Activated naive CD4-positive, alpha-beta T cell treated with anti-CD3 and anti-CD28 coated beads, Interleukin-2, amount 50 U/mL, for 16 hours (primary cell): ENCODE measurements at places on chromosomes 11 and 22.
A peak's percentile ranks its signal among the peaks of the same experiment; 100 is the strongest.

DNA sequence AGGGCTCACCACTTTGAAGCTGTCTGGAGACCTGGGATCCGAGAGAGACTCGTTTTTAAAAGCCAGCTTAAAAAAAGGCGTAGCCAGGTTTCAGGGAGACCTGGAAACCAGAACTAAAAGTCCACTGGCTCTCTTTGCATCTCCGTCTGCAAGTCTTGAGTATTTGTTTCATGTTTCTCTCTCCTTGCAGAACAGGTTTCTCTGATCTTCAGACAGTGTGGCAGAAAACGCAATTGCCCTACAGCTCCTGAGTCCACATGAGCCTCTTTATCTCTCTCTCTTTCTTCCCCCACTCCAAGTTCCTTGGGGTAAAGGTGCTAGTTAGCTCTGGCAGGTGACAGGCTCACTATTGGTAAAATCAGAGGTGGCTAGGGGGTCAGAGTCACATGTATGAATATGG lies 67.0 kb upstream of the AMPD3 start:
- DNase-seq = no peak

- peak; percentile 43 for DNase-seq
Observed at GRCh38 chr11:2302306-2302895, 588 bp downstream of the TSPAN32 start.

DNA sequence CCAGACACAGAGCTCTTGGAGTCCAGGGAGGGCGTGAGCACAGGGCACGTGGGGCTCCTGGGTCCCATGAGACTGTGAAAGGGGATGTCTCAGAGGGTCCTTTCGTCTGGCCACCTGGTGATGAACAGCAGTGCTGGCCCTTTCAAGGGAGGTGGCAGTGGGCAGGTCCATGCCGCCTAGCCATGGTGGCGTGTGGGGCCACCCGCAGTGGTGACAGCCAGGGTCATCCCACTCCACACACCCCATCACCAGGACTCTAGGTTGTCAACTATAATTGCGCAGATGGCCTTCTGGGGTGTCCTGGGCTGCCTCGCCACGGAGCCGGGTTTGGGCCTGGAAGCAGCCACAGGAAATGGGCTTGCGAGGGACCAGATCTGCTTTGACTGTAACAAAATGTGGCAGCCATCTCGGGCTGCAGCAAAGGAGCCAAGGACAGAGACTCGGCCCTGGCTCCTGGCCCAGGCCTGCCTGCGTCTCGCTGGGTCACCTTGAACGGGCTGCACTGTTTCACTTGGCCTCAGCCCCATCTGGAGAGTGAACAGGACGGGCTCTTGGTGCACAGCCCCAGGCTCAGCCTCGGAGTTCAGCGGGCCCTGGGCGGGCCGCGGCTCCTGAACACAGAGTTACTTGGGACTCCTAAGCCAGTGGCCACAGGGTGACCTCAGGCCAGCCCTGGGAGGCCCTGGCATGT lies 1350.5 kb downstream of the BRD1 start:
- no peak for DNase-seq

GRCh38 chr11:78061088-78061920 lies 2.4 kb upstream of the THRSP start:
- no peak for DNase-seq

- DNase-seq = no peak
Observed at GRCh38 chr22:35868938-35869337, 151.3 kb downstream of the APOL5 start.

- no peak for DNase-seq
Observed at GRCh38 chr22:47158457-47158856, 396.0 kb downstream of the TBC1D22A start.

DNA sequence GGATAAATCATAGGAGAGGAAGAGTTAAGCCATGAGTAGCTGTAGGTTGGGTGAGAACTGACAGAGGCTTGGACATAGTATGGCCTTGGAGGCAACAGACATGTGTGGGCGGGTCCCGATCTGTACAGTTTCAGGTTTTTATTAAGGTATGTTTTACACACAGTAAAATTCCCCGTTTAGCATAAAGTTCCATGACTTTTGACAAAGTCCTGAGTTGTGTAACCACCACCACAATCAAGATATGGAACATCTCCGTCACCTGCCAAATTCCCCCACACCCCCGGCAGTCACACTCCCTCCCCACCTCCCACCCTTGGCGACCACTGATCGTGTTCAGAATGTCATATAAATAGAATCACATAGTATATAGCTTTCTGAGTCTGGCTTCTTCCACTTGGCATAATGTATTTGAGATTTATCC lies 68.1 kb downstream of the GRIK4 start:
- no peak for DNase-seq

DNA sequence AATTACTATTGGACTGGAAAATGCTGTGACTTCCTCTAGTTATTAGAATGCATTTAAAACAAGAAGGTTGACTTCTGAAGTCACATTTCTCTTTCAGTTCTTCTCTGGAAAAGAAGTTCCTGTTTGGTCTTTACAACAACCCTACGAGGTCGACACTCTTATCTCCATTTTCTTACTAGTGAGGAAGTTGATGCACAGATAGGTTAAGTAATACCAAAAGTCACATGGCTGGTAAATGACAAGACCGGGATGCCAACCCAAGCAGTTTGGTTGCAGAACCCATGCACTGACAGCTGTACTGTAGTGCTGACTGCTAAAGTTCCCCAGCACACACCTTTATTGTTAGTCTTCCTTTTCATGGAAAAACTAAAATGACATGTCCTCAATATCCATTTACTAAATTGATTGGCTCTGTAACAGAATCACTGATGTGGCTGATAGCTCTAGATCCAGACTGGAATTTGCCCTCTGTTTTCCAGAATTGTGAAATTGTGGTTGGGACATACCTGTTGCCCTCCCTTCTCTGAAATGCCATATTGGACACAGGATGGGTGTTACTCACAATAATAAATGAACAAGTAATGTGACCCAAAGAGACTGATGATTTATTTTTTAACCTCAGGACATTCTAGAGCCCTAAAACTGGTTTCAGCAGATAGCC lies 9.4 kb upstream of the TECTA start:
- DNase-seq = no peak

- no peak for DNase-seq
Observed at GRCh38 chr11:72642043-72642883, 32.0 kb downstream of the PDE2A start.

DNA sequence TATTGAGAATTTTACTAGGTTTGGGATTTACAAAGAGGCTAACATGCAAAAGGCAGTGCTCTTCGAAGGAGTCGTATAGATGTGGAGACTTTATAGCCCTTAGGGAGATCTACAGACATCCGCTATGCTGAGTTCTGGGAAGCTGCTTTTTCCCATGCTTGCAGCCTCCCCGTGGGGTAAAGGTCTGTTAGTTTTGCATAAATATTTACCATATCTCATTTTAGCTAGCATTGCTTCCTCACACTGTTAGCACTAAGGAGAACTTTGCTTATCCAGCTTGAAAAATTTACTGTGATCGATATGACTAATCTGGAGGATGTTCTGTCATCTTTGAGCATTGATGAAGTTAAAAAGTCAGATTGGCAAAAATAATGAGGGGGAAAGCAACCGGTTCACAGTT lies 18.6 kb downstream of the ARHGEF12 start:
- no peak for DNase-seq

GRCh38 chr11:117547195-117547850 lies 219.7 kb downstream of the CEP164 start:
- no peak for DNase-seq

DNA sequence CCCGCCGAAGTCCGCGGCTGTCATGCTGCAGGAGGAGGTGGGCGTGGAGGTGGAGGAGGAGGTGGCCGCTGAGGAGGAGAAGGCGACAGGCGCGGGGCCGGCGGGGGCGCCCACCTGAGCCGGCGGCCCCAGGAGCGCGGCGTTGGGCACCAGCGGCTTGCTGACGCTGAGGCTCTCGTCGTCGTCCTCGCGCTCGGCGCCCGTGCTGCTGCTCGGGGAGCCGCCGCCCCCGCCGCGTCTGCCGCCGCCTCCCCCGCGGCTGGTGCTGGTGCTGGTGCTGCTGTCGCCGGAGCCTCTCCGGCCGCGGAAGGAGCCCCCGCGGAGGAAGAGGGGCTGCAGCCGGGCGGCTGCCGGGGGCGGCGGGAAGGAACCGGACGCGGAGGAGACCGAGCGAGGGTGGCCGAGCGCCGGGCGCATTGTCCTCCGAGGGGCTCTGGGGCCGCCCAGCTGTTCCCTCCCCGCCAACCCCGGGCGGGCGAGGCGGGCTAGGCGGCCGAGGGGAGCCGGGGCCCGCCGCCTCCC lies 388 bp downstream of the TMEM121B start:
- DNase-seq = peak; percentile 42

GRCh38 chr11:14673824-14674405 lies 30.3 kb downstream of the PDE3B start:
- no peak for DNase-seq

- DNase-seq = peak; percentile 96
Observed at GRCh38 chr11:59615637-59616395, at the start of gene OSBP. Gene OSBP, minus strand, starts transcription at chr11:59615774. Its CDS starts 110 bp downstream, at chr11:59615664.

DNA sequence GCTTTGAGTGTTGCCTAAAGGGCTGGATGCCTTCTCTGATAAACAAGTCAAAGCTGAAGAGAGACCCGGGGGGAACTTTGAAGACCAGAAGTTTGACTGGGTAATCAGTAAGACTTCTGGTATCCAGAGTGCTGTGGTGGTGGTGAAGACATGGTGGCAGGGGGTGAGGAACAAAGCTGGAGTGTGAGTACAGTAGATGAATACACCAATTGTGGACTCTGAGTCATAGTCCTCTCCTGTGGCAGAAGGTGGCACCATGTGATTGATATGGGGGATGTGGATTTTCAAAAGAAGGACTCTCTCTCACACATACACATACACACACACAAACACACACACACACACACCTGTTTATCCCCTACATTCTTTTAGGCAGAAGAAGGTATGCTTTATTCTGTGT lies 12.3 kb downstream of the MS4A6A start:
- no peak for DNase-seq

- DNase-seq = no peak
Observed at GRCh38 chr22:20779818-20780158, 5.9 kb downstream of the SERPIND1 start.

GRCh38 chr11:36722421-36722820 lies 124.4 kb upstream of the RAG2 start:
- no peak for DNase-seq
